Posterior cingulate gyrus (tissue), 11 donors: ENCODE measurements at places on chromosomes 13 and 19.

DNA sequence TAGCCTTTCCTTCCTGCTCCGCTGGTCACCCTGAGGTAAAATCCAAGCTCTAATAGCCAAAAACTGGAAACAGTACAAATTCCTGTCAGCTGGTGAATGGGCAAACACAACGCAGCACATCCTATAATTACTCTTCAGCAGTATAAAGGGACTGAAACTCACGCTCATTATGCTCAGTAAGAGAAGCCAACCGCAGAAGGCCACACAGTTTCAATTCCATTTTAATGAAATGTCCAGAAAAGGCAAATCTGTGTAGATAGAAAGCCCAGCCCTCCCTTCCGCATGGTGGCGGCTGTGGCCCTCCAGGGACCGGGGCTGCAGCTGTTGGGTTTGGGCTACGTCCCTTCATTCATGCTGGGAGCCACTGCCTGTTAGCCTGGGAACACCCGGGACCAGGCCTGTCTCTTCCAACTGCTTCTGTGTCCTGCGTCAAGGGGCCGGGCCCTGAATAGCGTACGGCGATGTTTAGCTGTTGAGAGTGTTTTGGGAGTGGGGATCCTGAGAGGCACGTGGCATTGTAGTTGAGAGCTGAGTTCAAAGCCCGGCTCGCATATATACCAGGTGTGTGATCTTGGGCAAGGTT, 23.5 kb downstream of the NKPD1 start:
- peak; percentile 31 for DNase-seq

DNA sequence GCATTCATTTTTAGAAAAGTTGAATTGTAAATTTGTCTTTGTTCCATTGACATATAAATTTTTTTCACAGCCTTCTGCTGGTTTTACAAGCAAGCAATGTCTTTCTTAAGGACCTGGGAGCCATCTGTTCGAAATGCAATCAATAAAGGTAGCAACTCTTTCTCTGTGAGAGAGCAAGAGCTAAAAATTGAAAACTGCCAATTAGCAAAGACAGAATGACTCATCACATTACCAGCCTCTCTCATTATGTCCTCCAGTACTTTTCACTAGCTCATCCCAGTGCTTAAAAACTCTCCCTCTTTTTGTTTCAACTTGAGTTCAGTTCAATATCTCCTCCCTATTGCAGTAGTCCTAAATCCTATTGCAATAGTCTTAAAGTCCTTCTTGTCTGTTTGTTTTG, 760.7 kb upstream of the SLITRK6 start:
- no peak for DNase-seq

DNA sequence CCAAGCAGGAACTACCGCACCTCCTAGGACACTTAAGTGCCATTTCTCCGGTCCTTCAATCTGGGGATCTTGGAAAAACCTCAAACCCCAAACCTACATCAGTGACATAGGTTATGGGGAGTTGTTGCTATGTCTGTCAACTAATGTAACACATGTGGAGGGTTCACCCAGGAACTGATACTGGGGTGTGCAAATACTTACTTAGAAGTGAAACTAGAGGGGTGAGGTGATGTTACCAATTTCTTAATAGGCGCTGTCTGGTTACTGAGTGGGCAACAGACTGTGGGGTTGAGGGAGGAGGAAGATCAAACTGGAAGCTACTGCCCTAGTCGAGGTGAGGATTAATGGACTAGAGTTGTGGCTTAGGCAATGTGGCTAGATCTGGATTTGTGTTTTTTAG, 1.9 kb downstream of the ZNF586 start:
- DNase-seq = no peak

DNA sequence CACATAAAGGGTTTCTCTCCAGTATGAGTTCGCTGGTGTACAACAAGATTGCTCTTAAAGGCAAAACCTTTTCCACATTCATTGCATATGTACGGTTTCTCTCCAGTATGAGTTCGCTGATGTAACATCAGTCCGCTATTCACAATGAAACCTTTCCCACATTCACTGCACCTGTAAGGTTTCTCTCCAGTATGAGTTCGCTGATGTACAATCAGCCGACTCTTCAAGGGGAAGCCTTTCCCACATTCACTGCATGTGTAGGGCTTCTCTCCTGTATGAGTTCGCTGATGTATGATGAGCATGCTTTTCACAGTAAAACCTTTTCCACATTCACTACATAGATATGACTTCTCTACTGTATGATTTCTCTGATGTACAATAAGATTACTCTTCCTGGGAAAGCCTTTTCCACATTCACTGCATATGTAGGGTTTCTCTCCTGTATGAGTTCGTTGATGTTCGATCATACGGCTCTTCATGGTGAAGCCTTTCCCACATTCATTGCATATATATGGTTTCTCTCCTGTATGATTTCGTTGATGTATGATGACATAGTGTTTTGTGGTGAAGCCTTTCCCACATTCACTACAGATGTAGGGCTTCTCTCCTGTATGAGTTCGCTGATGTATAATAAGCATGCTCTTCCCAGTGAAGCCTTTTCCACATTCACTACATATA, 6.0 kb upstream of the ZNF614 start:
- no peak for DNase-seq

- DNase-seq = peak; percentile 54
Measured at GRCh38 chr13:40492511-40492910, 173.9 kb downstream of the FOXO1 start.

- no peak for DNase-seq
Measured at GRCh38 chr13:85148009-85148408, 651.2 kb downstream of the SLITRK6 start.

GRCh38 chr13:71789037-71789436, 78.0 kb downstream of the DACH1 start:
- DNase-seq = no peak

GRCh38 chr19:38213911-38214625, 10.0 kb downstream of the DPF1 start:
- peak; percentile 57 for DNase-seq

- DNase-seq = no peak
Measured at GRCh38 chr13:99007414-99007986, 29.6 kb upstream of the DOCK9 start.

- DNase-seq = no peak
Measured at GRCh38 chr19:2043251-2043641, 7.8 kb downstream of the MKNK2 start.

DNA sequence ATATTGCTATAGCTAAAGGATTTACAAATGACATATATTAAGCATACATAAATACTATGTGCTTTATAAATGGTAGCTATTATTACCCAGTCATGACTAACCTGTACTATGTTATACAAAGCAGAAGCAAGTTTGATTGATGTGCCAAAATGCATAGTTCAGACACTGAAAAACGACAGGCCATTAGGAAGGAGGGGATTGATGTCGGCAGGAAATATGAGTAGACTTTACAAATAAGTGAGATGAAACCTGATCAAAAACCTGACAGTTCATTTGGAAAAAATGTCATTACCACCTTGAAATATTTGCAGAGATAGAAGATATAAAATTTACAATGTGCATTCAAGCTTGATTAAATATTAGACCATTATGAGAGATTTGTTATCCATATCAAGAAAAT, 38.8 kb upstream of the TPP2 start:
- DNase-seq = no peak

DNA sequence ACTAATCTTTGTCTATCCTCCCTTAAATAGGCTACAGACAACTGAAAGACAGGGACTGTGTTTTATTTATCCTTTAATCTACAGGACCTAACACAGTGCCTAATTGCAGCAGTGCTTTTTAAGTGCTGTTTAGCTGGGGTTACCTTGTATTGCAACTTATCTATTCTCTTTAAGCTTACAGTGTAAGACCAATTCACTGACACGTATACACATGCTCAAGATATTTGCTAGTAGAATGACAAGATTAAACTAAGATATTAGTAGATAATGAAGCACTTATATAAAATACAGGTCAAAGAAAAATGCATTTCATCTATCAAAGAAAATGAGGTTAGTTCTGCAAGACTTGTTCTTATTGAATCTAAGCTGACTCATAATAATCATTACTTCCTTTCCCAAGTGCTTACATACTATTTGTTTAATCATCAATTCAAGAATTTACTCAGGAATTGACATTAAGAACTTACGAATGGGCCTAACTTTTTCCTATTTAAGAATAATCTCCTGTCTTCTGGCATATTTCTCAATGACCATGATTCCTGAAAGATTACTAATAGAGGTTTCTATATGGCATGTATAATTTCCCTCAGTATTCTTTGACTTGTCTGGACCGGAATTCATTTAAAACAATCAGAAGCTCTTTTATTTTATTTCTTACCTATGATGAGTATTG, 75.8 kb upstream of the MAB21L1 start:
- DNase-seq = no peak

GRCh38 chr13:36814465-36814864, 4.6 kb upstream of the RFXAP start:
- no peak for DNase-seq

- DNase-seq = no peak
Measured at GRCh38 chr13:99724633-99725517, 223.6 kb downstream of the TM9SF2 start.

GRCh38 chr19:4606921-4607678, 32.2 kb upstream of the TNFAIP8L1 start:
- peak; percentile 21 for DNase-seq

GRCh38 chr19:6778386-6778785, 5.9 kb downstream of the VAV1 start:
- DNase-seq = no peak

DNA sequence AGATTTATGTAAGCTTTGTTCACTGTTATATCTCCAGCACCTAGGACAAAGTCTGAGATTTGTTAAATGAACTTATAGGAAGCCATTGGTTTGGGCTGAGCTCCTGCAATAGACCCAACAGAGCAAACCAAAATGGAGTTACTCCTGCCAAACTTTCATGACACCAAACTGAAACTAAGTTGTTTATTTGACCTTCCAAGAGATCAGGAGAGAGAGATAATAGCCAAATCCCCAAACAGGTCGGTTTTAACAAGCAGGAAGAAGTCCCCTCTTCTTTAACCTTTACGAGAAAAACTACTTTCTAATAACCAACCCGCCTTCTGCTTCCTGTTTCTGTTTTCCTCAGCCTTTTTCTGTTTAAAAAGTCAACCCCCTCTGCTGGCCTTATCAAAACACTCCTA, 54.9 kb upstream of the ATP12A start:
- no peak for DNase-seq

DNA sequence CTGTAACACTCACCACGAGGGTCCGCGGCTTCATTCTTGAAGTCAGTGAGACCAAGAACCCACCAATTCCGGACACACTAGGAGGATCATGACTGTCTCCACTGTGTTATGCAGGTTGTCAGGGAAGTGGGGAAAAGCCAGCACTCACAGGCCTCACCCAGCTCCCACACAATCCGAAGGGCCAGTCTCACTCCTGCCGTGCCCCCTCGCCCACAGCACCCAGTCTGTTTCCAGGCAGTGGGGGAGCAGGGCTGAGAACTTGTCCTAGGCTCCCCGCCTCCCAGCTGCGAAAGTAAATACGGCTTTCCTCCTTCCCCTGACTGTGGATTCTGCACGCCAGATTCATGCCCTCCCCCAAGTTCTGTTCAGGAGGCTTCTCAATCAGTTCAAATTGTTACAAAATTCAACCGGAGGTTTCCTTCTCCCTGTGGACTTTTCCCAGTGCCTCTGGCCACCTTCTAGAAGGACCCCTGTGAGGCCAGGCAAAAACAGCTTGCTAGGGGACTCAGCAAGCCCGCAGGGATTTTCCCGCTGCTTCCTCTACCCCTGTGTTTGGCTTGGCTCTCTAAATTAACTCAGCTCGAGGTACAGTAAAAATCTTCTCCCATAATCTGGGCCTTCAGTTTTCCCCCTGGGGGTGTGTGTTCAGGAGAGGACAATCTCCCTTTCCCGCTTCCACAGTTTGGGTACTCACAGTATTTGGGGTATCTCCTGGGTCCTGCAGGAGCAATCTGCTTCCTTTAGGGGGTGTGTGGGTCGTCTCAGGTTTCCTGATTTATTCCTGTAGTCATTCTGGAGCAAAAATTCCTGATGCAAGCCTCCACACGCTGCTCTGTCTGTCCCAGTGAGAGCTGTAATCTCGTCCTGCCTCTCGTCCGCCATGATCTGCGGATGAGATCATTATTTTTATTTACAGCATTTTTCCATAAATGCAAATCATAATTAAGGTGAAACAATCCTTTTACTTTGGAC, 899.8 kb downstream of the GPC5 start:
- peak; percentile 74 for DNase-seq

DNA sequence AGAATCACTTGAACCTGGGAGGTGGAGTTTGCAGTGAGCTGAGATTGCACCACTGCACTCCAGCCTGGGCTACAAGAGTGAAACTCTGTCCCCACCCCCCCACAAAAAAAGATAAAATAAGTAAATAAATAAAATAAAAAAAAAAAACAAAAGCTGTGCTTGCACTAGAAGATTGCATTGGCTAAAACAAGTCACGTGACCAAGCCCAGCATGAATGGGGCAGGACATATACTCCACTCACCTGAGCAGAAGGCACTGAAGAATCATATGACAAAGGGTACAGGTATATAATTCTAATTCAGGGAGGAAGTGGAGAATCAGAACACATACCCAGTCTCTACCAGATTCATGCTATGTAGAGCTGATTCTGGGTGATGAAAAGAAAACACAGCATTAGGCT, 36.6 kb downstream of the CYP4F22 start:
- no peak for DNase-seq

GRCh38 chr19:6273701-6274601, 5.8 kb downstream of the MLLT1 start:
- DNase-seq = peak; percentile 45

GRCh38 chr13:28031220-28031895, 42.9 kb upstream of the URAD start:
- peak; percentile 20 for DNase-seq

- DNase-seq = no peak
Measured at GRCh38 chr19:2045501-2046045, 5.5 kb downstream of the MKNK2 start.

DNA sequence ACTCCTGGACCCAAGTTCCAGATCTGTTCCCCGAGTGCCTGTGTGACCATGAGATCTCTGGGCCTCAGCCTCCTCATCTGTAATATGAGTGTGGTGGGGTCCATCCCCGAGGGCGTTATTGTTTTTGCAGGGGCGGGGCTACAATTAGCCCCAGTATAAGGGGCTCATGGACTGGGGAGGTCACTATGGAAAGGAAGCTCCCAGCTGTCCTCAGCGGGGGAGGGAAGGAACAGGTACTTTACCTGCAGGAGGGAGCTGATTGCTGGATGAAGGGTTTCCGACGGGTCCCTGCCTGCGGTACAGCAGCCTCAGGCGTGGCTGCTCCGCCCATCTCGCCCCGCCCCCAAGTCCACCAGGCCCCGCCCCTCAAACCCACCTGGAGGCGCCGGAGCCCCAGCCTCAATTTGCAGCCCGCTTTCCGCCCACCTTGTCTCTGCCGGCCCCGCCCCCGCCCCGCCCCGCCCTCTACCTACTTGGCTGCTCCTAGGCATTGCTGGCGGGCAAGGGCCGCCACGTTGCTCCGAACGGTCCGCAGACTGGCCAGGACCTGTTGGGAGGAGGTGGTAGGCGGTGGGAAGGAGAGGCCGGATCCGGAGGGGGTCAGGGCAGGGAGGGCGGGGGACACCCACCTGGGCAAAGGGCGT, 5.5 kb downstream of the PDE4C start:
- no peak for DNase-seq

GRCh38 chr13:95708811-95709500, 32.0 kb downstream of the DNAJC3 start:
- no peak for DNase-seq
